ENCODE measurements at places on chromosomes 4 and X.

DNA sequence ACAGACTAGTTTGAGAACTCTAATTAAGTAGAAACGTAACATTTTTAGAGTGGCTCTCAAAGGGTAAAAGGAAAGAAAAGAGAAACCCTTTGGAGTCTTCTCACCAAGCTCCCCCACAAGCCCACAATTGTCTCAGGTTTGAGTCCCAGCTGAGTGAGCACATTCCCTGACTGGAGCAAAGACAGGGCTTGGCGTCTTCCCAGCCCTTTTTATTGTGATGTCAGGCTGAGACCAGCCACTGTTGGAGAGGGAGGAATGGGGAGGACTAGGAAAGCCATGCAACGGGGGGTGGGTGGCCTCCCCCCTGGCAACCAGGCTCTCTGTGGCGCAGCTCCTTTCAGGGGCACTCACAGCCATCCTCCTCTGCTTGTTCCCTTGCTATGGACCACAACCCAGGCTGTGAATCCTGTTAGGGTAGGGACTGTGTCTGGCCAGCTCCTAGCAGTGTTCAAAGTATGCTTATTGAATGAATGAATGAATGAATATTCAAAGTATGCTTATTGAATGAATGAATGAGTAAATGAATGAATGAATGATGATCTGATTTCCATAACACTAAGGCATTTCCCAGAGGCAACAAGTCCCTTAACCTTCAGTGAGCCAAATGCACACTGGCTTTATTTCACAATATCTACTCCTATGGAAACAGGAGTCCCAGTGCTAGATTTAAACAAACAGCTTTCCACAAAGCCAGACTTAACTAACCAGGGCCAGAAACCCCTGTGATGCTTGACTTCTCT lies 413.3 kb downstream of the MID1IP1 start:
- no peak for DNase-seq

DNA sequence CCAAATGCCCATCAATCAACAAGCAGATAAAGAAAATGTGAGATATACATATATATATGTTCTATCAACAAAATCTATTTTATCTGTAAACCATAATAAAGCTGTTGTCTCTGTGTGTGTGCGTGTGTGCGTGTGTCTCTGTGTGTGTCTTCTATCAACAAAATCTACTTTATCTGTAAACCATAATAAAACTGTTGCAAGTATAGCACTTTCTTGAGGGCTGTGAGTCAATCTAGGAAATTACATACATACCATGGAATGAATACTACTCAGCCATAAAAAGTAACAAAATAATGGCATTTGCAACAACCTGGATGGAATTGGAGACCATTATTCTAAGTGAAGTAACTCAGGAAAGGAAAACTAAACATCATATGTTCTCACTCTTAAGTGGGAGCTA lies 12.5 kb upstream of the PLK4 start:
- no peak for DNase-seq

DNA sequence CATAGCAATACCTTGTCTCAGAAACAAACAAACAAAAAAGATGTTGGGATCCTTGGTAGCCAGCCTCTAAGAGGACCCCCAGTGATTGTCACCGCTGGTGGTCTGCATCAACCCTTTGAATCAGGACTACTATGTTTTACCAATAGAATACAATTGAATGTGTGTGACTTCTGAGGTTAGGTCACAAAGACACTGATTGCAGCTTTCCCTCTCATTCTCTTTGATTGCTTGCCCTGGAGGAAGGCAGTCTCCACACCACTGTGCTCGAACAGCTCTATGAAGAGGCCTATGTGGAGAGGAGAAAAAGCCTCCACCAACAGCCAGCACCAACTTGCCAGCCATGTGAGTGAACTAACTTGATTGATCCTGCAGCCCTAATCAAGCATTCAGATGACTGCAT lies 2.8 kb upstream of the SMIM14 start:
- no peak for DNase-seq

- DNase-seq: no peak
Observed at GRCh38 chrX:41734530-41734929, 10.5 kb downstream of the GPR82 start.

- DNase-seq: no peak
Observed at GRCh38 chr4:3682236-3683076, 83.7 kb upstream of the ADRA2C start.

GRCh38 chrX:150870029-150870428 lies 28.4 kb downstream of the CD99L2 start:
- no peak for DNase-seq

DNA sequence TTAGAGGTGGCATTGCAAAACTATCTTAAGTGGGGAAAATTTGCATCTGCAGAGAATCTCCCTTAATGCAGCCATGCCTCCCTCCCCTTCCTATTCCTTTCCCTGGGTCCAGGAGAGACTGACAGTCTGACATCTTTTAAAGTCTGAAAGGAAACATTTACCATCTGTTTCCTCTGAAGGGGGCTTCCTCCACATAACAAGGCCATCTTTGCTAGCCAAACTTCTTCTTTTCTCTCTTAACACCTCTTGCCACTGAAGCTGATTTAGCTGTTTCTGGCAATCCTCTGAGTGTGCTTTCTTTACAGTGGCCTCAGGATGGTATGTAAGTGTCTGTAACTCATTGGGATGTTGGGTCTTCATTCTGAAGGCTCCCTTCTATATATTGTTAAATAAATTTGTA lies 34.6 kb upstream of the AADAT start:
- no peak for DNase-seq

GRCh38 chrX:42615161-42615563 lies 162.8 kb downstream of the PPP1R2C start:
- no peak for DNase-seq

DNA sequence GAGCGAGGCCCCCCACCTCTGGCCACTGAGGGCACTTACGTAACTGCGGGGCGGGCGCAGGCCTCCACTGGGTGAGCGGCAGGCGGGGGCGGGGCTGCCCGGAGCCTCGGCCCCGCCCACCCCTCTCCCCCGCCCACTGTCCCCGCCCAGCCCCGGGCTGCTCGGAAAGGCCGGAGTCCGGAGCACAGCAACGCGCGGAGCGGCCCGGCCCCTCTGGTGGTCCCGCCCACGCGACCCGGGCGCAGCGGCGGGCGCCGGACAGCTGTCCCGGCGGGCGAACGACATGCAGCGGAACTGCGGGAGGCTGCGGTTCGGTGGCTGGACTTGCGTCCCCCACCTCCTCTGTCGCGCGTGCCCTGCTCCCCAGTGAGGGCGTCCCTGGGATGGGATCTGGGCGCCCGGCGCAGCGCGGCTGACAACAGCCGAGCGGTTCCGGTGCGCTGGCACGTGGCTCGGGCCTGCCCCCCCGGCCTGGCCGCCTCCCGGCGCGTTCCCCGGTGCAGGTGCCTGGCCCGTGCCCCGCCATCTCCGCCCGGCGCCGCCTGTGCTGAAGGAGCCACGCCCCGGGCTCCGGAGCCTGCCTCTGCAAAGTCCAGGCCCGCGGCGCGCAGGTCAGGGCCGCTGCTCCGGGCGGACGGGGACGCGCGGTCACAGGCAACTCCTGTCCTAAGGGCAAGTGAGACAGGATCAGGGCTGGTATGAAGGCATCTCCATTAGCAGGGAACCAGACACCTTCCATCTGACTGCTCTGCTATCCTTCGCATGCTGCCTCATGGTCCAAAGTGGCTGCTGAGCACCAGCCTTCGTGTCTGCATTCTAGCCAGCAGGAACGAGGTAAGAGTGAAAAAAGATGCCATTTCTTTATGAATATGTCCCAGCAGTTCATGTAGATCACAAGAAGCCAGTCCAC lies 21.8 kb upstream of the JAKMIP1 start:
- DNase-seq: no peak

- no peak for DNase-seq
Observed at GRCh38 chr4:122827879-122828601, 1.4 kb downstream of the FGF2 start.

DNA sequence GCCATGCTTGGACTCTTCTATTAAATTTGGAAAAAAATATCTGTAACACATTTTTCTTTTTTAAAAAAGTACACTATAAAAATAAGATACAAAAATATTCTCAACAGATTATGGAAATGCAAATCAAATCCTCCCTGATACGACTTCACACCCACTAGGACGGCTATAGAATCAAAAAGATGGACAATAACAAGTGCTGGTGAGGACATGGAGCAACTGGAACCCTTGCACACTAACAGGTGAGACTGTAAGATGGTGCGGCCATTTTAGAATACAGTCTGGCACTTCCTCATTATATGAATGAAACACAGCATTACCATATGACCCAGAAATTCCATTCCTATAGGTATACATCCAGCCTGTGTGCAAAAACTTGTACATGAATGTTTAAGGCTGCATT lies 83.6 kb downstream of the GATB start:
- DNase-seq: no peak

DNA sequence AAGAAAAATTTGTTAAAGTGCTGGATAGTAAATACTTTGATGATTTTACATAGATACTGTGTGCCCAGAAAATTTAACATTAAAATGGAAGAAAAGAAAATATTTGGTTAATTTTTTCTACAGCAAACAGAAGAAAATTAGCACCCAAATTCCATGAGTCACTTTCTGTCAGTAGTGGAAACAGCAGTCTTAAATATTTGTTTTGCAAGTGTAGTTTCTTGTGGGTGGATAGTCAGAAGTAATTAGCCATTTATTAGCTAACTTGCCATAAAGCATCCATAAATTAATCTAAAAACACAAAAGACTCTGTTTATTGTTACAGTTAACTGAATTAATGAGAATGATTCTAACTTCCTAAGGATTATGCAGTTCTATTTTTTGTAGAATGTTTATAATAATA lies 9.7 kb upstream of the UFSP2 start:
- no peak for DNase-seq

- no peak for DNase-seq
Observed at GRCh38 chrX:110745288-110745687, 50.3 kb downstream of the CHRDL1 start.

GRCh38 chr4:75172551-75172950 lies 239.6 kb downstream of the PARM1 start:
- no peak for DNase-seq

GRCh38 chr4:116016201-116016600 lies 902.8 kb upstream of the NDST4 start:
- no peak for DNase-seq

GRCh38 chrX:106378616-106379015 lies 210.5 kb downstream of the PWWP3B start:
- no peak for DNase-seq

GRCh38 chrX:134764202-134764785 lies 106.0 kb upstream of the PLAC1 start:
- DNase-seq: no peak

GRCh38 chr4:24842356-24842755 lies 47.0 kb downstream of the SOD3 start:
- DNase-seq: no peak

GRCh38 chrX:49876750-49877149 lies 2.5 kb upstream of the USP27X start:
- DNase-seq: no peak

GRCh38 chr4:1711571-1712215 lies 426 bp downstream of the SLBP start:
- DNase-seq: no peak

GRCh38 chr4:39319676-39320075 lies 46.5 kb downstream of the RFC1 start:
- no peak for DNase-seq

- no peak for DNase-seq
Observed at GRCh38 chr4:120078216-120078615, 11.6 kb upstream of the MAD2L1 start.

DNA sequence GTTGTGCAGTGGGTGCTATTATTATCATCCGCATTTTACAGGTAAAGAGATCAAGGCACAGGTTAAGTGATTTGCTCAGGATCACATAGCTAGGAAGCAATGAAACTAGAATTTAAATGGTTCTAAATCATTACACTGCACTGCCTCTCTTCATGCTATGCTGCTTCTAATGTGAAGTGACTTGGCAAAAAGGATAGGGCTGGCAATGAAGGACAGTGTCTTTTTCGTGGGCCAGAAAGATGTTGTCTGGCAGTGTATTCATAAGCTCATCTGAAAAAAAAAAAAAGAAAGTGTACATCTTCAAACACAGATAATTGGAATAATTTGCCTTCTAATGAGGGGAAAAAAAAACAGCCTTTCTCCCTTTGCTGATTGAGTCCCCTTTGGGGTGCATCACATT lies 132.2 kb upstream of the FUNDC1 start:
- DNase-seq: no peak

DNA sequence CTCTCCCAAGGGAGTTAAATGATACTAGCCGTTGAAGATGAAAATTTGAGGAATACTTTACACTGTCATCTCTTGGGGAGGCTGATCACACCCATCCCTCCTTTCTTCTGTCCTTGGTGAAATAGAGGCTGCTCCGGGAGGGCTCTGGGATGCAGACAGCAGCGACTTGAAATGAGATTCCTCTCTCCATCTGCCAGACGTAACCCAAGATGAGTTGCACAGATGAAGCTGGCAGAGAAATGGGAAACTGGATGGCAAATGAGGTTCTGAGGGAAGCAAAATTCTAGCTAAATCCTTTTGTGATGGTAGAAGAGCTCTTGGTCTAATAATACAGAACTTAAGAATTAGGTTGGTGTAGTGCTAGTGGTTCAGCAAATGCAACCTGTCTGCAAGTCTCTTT lies 201.4 kb downstream of the AASDH start:
- DNase-seq: no peak

- DNase-seq: no peak
Observed at GRCh38 chrX:47502316-47503125, 19.5 kb upstream of the ZNF41 start.

- no peak for DNase-seq
Observed at GRCh38 chr4:8185930-8186329, 13.2 kb upstream of the SH3TC1 start.

DNA sequence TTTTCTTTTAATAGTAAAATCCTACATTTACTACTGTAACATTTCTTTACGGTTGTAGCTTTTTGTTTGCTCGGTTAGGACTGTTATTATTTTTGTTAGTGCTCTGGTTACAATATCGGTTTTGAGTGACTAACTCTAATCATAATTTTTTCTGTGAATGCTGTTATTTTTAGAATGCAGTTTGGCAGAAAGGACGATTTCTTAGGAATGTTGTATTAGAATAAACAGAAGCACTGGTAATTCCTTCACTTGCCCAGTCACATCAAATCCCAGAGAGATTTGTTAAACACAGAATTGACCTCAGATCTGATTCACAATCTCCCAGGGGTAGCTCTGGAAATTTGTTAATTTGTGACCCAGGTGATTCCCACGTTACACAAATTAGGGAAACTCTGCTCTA lies 21.7 kb downstream of the DDIT4L start:
- no peak for DNase-seq

DNA sequence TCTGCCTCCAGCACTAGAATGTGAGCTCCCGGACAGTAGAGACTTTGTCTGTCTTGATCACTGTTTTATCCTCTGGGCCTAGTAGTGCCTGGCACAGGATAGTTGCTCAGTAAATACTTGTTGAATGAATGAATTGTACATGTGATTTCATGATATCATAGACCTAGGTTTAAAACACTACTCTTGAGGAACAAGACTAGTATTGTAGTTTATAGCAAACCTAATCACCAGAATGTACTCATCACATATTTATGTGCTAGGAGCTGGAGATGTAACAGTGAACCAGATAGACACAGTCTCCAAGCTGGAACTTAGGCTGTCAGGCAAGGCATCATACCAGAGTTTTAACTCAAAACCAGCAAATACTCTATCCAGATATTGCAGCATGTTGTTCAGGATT lies 23.5 kb downstream of the GAB3 start:
- DNase-seq: no peak

- no peak for DNase-seq
Observed at GRCh38 chr4:114423582-114423981, 175.0 kb upstream of the UGT8 start.

GRCh38 chr4:86720508-86721068 lies 126.5 kb downstream of the PTPN13 start:
- no peak for DNase-seq
